ENCODE measurements at places on chromosomes 11 and 22.
A peak's percentile ranks its signal among the peaks of the same experiment; 100 is the strongest.

DNA sequence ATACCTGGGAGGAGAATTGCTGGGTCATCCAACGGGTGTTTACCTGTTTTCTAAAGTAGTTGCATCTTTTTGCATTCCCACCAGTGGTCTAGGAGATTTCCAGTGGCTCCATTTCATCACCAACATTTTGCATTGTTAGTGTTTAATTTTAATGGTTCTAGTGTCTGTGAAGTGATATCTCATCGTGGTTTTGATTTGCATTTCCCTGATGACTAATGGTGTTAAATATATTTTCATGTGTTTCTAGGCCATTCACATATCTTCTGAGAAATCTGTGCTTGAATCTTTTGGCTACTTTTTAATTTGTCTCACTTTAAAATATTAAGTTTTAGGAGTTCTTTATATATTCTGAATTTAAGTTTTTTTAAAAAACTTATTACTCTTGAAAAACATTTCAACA lies 439.6 kb downstream of the TMEM135 start:
- DNase-seq = no peak

DNA sequence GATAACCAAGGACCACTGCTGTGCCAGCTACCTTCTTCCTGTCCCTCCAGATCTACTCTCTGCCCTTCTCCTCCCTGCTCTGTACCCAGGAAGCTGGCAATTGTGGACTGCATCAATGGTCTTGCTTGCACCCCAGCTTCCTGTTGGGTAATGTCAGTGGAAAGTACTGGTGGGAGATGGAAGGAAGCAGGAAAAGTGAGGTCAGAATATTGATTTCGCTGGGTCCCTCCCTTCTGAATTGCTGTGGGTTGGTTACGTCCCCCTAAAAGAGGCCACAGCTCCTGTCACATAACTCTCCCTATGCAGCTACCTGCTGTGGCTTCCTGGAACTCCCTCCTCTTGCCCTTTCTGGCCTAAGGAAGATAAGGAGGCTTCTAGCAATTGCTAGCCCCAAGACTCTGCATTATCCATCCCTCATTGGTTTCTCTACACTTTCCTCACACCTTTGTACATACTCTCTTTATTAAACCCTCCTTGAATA lies 81.2 kb downstream of the RASSF10 start:
- DNase-seq = no peak

DNA sequence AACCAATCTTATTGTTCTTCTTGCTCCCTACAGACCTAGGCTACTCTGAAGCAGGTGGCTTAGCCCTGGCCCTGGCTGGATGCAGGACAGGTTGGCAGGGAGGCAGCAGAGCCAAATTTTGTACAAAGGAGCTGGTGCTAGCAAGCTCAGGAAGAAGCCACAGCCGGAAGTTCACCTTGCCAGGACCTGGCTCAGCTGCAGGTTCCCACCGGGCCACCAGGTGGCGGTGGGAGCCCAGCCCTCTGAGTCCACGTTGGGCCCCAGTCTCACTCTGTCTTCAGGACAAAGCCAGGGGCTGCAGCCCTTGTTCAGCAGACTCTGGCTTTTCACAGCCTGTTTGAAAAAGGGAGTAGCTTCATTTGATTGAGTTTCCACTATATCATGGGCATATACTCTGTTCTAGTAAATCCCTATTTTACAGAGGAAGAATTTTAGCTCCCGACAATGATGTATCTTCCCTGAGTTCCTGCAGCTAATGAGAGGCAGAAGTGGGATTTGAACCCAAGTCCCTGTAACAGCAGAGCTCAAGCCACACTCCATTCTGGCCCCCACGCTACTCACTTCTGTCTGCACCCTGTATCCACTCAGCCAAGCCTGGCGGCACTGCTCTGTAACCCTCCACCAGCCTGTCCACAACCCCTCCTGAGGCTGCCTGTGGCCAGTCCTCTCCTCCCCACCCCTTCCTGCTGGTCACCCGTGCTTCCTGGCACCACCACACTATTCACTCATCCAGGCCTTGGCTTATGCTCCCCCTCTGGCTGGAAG lies 3.3 kb downstream of the TKFC start:
- peak; percentile 58 for DNase-seq

DNA sequence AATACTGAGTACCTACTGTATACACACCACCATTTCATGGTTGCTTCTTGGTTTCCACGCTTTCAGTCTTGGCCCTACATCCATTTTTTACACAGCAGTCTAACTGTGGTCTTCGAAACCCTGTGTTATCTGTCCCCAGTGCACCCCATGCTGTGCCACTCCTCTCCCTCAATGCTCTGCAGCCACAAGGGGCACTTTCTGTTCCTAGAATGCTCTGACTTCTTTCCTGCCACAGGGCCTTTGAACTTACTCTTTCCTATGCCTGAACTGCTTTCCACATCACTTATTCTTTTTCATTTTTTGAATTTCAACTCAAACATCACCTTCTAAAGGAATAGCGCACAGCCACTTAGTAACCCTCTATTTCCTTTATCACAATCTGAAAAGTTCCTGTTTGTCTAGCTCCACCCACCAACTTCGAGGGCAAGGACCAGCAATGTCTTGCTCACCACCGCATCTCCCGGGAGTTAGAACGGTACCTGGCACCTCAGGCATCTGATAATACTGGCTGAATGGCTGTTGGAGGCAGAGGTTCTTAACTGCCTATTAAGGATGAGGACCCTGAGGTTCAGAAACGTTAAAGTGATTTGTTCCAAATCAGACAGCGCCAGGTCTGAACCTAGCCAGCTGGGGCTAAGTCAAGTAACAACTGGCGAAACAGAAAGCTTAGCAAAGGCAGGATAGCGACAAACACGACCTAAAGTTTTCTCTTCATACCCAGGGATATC lies 568 bp downstream of the ALG8 start:
- no peak for DNase-seq

DNA sequence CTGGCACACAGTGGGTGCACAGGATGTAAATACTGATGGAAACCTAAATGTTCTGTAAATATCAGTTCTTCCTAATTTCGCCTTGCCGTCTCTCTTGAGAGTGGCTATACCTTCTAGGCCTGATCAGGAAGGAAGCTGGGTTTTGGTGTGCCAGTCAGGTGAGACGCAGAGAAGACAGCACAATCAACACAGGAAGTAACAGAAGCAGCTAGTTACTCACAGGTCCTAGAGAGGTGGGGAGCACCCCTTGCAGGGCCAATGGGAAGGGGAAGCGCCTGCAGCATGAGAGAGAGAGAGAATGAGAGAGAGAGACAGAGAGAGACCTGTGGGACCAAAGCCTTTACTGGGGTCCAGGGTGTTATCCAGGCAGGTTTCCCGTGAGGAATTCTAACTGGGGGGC lies 80.8 kb downstream of the FBLN1 start:
- DNase-seq = no peak

GRCh38 chr11:8838248-8838647 lies 72.7 kb upstream of the AKIP1 start:
- no peak for DNase-seq

- DNase-seq = no peak
Measured at GRCh38 chr11:59176330-59176729, 4.4 kb downstream of the DTX4 start.

GRCh38 chr22:20279662-20280134 lies 11.6 kb upstream of the RTN4R start:
- DNase-seq = no peak

DNA sequence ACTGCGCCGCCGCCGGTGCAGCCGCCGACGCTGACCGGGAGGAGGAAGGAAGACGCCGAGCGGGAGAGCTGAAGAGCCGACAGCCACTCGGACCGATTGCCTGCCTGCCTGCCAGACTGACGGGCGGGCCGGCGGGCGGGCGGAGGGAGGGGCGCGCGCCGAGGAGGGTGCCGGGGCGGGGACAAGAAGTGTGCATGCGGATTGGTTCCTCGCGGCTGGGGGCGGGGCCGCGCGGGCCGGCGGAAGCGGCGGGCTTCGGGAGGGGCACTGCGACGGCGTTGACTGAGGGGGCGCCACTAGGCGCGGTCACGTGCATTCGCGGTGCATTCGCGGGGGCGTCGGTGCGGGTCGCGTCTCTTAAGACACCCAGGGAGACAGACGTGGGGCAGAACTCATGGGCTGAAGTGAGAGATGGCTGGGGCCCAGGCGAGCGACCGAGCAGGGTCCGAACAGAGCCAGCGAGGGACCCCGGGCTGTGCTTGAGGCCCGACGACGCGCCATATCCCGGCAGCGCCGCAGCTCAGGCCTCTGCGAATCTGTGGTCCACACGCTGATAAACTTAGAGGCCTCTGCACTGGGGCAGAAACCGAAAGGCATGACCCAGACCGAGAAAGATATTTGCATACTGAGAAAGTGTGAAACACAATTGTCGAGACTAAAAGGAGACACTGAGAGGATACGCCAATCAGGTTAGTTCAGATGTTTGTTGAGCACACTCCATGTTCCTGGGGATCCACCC lies at the start of gene MAPK1:
Gene MAPK1 (minus strand): TSS at position 118 of the 739 bp plus-strand sequence. CDS start 205 bp downstream, outside the sequence.
- peak; percentile 70 for DNase-seq

DNA sequence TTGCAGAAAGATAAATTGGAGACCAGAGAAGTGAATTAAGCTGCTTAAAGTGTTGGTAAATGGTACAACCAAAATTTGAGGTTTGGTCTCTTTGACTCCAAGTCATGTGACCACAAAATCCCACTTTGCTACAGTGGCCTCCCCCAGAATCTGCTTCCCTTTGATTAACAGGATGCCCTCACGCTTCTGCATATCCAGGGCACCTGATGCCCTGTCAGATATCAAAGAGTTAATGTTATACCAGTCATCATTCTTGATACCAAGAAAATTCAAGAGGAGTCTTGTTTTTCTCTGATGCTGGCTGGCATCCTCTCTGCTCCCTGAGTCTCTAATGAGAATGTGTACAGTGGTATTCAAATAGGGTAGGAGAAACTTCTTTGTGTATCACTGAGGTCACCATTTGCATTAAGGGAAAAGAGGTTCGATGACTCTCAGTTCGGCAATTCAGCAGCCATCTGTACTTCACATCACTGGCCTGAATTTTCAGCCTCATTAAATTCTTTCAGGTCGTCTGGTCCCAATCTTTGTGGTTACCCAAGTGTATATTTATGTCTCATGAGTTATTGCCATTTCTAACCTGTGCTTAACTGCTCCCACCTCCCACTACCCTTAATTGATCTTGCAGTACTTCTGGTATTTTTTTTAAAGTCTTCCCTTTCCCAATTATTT lies 73.9 kb downstream of the BDNF start:
- no peak for DNase-seq

DNA sequence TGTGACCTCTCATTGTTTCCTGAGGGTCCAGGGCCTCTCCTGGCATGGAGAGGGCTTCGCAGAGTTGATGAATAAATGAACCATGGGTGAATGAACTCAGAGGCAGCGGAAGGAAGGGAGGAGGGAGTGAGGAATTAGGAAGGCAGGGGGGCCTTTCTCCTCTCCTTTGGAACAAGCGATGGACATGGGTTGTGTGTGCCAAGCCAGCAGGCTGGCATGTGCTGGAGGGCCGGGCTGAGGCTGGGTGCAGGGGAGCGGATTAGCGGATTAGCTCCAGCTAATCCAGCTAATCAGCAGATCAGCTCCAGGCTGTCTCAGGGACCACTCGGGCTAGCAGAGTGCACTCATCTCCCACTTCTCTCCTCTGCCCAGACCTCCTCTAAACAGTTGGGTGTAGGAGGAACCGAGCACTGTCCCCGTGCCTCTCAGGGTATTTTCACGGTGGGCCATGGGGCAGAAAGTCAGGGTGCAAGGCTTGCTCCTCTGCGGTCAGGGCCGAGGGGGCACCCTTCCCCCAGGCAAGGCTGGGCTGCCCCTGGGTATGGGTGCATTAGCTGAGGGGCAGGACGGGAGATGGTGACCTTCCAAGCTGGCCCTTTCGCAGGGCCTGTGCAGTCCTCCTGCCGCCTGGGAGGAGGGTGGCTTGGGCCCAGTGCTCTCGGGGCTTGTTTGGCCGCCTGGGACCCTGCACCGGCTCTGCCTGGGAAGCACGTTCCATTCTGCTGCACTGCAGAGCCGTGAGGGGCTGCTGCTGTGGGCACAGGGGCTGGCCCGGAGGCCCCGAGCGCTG lies 120.3 kb upstream of the B3GAT1 start:
- DNase-seq = no peak

DNA sequence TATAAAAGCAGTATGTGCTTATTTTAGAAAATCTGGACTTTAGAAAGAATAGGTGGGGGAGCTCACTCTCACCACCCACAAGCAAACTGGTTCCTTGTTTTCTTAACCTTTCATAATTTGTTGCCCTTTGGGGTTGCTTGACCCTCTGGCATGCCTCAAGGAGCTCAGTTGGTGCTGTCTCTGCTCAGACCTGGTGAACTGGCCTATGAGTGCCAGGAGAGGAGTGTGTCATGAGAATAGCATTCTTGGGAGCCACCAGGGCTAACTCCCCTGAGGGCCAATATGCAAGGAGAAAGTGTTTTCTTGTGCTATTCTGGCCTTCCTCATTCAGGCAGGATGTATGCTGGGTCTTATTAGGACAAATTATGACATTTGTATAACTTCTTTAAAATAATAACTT lies 21.0 kb upstream of the AMOTL1 start:
- no peak for DNase-seq
